NCI-H524 treated with DMSO at 0.1 percent for 48 hours (cell line): ENCODE measurements at places on chromosomes 13 and 19.

- DNase-seq = no peak
Observed at GRCh38 chr19:4550018-4550417, 9.5 kb downstream of the SEMA6B start.

GRCh38 chr19:33260628-33261418, 35.2 kb upstream of the SLC7A10 start:
- DNase-seq = no peak

DNA sequence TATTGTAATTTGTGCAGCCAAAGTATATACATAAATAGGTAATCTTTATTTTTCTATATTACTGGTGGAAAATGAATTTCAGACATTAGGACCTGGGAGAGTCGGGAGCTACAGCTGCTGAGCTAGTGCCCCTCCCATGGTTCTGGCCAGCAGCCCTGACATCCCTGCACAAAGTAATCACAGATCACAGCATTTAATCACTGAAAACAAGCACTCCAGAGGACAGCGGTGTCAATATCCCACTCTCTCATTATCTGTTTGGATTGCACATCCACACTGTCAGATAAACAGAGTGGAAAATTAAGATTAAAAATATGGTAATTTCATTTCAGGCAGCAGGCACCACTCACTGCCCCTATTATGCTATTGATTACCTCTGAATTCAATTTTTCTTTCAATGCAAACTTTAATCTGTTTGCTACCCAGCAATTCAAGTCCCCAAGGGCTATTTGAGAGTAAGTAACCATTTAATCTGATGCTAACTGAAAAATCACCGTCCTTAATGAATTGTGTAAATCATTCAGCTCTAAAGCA, 254.1 kb upstream of the SOX21 start:
- DNase-seq = no peak

GRCh38 chr13:50401721-50402465, 386.6 kb downstream of the KCNRG start:
- no peak for DNase-seq

DNA sequence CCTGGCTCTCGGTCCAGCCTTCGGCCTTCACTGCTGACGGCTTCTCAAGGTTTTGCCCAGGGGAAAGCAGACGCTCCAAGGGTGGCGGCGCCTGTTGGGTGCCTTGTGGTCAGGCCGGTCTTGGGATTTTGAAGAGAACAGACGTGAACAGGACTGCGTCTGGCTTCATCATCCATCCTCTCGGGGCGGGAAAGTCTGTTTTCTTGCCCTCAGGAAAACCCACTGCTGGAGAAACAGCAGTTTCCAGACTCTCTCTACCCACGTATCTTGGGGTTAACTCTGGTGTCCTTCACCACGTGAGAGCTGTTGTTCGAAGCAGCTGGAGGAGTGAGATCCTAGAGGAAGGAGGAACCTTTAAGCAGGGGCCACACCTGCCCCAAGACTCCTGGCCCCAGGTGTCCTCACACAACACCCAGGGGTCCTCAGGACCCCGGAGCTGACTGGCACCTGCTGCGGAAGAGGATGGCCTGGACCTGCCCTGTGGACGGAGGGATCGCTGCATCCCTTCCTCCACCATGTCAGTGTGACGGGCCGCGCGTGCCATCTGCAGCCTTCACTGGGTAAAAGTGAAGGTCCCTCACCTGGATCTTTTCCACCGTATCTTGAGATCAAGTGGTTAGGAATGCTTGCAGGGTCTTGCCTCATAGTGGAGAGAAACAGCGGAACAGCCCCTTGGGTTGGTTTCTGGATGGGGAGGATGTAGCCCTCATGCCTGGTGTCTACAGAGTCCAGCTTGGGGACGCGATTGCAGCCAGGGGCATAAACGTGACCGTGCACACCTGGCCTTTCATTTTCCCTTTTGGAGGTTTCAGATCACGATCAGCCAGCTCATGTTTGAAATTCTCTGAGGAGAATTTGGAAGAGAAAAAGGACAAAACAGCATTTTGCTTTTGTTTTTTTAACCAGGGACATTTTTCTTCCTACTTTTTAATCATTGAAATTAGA, 69.5 kb upstream of the MCF2L start:
- no peak for DNase-seq

- DNase-seq = no peak
Observed at GRCh38 chr19:2037651-2038255, 13.3 kb downstream of the MKNK2 start.
